Stimulated activated CD8-positive, alpha-beta memory T cell treated with anti-CD3 and anti-CD28 coated beads, Interleukin-15, amount 100 ng/mL, for 4 hours (primary cell): ENCODE measurements at places on chromosomes 1 and 21.

GRCh38 chr1:158491316-158491715 is 19.3 kb downstream of the OR10R2 start:
- no peak for DNase-seq

GRCh38 chr1:1144122-1144842 is 28.4 kb upstream of the C1orf159 start:
- no peak for DNase-seq

DNA sequence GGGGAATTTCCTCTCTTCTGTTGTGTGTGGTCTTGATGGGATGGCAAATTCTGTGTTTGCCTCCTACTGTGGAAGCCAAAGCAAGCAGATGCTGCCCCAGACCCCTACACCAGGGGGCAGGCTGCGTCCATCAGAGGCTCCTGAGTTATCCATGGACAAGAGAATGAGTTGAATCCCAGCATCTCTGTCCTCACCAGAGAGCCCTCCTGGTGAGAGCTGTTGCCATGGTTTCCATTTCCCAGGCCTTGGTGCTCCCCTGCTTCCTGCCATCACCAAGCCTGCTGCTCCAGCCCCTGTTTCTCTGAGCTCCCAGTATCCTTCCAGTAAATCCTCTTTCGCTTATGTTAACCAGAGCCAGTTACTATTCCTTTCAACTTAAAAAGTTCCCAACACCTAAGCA is 20.4 kb upstream of the GNG12 start:
- DNase-seq, result no peak

DNA sequence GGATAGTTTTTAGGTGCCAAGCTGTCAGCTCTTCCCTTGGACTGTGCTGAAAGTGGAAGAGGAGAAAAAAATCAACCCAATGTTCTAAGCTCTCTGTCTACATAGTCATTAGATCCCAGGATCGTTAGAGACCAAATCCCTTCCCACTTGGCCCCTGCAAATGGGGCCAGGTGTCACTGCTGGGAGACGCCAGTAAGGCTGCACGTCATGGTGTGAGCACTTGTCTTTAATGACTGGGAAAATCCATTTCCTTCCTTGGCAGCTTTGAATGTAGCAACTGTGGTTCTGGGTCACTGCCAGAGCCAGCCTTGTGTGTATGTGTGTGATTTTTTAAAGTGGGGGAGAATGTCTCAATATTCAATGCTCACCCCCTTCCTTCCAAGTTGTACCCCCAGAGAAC is 59.9 kb downstream of the MAN1C1 start:
- DNase-seq, result no peak

DNA sequence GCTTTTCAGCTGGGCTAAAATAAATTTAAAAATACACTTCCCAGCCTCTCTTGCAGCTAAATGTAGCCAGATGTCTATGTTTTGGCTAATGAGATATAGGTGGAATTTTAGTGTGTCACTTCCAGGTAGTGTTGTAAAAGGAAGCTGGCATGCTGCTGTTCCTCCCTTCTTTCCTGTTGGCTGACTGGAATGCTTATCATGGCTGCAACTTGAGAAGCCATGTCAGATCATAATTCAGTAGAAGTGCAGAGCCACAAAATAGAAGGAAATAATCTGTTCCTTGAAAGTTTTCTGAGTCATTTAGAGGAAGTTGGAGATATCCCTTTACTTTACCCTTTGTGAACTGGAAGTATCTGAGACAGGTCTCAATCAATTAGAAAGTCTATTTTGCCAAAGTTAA is 10.9 kb upstream of the RBM15 start:
- no peak for DNase-seq

DNA sequence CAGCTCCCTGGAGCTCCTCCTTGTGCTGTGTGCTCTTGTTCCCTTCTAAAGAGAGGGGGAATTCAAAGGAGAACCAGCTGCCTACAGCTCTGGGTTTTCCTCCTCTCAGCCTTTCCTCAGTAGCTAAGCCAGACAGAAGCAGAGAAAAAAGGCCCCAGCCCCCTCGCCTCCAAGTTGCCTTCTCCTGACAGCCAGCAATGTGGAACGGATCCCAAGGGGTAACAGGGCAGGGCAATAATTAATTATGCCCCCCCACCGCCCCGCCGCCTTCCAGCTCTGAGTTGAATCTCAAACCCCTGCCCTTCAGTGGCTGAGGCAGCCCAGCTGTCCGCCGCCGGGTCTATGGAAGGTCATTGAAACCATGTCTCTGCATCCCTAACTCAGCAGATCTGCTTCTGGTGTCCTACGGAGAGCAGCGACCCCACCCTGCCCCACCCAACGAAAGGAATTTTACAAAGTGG is 69.0 kb upstream of the GOLT1A start:
- DNase-seq, result no peak

DNA sequence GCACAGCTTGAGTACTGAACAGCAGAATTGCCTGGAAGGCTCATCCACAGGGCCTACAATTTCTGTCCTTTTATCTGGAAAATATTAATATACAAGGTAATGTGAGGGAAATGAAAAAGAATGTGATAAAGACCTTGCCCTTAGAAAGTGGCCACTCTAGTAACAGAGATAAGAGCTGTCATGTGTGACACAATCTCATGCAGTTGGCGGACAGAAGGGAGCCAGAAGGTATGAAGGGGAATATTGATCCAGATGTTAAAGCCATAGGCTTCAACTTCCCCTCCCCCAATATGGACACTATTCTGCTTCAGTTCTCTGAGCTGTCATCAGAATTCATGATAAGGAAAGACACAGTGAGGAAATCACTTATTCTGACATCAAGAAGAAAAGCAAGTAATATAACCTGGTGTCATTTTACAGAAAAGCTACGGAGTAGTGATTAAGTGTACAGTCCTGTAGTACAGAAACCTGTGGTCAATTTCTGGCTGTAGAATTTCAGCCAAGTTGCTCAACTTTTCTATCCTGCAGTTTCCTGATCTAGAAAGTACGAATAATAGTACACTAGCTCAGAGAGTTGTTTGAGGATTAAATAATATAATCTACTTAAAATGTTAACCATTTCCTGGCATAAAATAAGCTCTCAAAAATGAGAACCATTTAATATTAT is 572.1 kb downstream of the DPYD start:
- no peak for DNase-seq

GRCh38 chr21:31514598-31514997 is 144.9 kb upstream of the SOD1 start:
- DNase-seq, result no peak

DNA sequence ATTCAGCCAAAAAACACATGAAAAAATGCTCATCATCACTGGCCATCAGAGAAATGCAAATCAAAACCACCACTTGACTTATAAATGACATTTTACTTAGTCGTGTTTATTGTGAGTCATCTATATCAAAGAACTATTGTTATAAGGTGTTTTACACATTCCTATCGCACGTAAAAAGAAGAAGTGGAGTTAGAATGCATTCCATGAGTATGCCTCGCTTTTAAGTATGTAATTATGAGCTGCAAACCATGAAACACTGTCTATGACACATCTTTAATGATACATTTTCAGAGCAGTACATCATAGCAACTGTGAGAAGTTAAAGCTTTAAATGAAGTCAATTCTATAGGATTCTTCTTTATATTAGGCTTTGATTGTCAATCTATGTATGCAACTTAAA is 614.3 kb upstream of the ADAMTS5 start:
- DNase-seq, result no peak

- DNase-seq, result no peak
These were observed 40.8 kb upstream of the ACOT11 start for GRCh38 chr1:54507033-54507870.

DNA sequence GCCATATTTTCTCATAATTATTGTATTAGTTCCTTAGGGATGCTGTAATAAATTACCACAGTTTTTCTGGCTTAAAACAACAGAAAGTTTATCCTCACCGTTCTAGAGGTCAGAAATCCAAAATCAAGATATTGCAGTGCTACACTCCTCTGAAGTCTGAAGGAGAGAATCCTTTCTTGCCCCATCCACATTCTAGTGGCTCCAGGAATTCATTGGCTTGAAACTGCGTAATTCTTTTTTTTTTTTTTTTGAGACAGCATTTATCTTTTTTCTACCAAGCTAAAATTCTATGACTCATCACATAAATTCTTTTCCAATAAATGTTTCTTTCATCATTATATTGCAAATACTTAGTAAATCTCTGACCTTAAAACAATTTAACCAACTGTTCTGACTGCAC is 451.0 kb upstream of the RGS18 start:
- no peak for DNase-seq

GRCh38 chr21:35838987-35839763 is 221.2 kb downstream of the SETD4 start:
- no peak for DNase-seq

DNA sequence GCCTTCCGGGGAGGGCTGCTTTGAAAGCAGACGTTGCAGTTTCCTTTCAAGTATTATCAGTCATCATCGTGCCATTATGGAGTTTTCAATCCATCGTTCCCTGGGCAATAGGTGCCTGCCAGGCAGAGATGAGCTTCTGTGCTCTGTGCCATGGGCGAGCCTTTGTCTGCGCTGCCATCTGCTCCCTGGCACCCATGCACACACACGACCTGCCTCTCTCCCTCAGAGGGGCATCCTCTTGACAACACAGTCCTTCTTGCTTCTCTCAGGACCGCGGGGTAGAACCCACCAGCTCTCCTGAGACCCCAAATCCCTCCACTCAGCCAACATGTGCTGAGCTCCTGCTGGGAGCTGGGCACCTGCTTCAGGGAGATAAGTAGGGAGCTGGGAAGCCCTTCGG is 149.3 kb downstream of the HMGB4 start:
- no peak for DNase-seq
